Hippocampal formation (tissue), 2 donors: ENCODE measurements at places on chromosomes 12 and 14.

DNA sequence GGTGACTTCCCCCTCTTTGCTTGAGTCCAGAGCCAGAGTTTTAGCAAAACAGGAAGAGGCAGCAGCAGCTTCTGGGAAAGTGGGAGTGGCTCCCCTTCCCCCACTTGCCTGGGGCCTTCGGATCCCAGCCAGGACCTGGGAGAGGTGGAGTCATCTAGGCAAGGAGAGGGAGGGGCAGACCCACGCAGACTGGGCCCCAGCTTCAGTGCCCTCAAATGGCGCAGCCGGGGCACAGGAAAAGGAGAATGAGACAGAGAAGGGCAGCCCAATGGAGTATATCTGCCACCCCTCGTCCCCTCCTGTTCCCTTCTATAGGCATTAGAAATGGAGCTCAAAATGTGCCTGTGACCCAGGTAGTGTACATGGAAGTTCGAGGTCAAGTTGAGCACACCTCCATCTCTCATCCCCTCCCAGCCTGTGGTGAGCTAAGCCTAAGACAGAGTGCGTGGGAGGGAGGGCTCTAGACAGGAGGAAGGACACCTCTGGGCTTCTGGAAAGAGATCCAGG lies 9.3 kb upstream of the HDAC7 start:
- no peak for DNase-seq

DNA sequence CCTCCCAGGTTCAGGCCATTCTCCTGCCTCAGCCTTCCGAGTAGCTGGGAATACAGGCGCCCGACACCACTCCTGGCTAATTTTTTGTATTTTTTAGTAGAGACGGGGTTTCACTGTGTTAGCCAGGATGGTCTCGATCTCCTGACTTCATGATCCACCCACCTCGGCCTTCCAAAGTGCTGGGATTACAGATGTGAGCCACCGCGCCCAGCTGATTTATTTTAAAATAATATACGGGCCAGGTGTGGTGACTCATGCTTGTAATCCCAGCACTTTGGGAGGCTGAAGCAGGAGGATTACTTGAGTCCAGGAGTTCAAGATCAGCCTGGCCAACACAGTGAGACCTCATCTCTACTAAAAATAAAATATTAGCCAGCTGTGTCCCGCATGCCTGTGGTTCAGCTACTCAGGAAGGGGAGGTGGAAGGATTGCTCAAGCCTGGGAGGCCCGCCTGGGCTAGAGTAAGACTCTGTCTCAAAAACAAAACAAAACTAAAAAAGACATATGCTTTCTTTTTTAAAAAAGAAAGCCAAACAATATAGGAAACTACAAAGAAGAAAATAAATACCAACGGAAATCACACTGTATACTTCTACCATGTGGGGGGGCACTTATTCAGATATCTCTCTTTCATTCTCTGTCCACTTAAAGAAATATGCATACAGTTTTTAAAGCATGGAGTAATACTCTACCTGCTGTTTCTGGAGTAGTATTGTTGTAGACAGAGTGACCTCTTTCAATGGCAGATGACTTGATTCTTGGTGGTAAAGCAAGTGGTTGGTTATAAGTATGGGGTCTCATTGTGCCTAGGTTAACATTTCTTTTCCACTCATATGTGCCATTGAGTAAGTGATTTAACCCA lies 930 bp upstream of the MIA2 start:
- no peak for DNase-seq

GRCh38 chr14:77105145-77105939 lies 7.3 kb downstream of the CIPC start:
- peak; percentile 58 for DNase-seq

DNA sequence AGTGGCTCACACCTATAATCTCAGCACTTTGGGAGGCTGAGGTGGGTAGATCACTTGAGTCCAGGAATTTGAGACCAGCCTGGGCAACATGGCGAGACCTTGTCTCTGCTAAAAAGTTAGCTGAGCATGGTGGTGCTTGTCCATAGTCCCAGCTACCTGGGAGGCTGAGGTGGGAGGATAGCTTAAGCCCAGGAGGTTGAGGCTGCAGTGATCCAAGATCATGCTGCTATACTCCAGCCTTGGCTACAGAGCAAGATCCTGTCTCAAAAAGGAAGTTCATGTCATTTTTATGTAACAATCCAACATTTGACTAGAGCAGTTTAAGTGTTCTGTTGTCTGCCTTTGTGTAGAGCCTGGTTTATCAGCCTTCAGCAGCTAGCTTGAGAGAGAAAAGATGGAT lies 6.2 kb downstream of the OXA1L start:
- no peak for DNase-seq

DNA sequence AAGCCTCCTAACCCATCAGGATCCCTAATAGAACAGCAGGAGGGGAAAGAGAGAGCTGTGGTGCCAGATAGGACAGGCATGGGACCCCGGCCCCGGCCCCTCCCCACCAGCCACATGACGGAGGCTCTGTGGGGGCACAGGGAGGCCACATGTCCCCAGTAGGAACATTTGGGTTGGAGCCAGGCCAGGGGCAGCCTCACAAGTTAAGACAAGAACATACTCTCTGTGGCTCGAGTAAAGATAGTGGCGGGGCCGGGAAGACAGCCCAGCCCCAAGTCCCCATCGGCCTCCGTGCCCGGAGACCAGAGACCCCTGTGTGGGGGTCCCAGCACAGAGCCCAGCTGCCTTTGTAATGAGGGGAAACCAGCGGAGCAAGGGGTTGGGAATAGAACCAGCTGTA lies 78.6 kb upstream of the GALNT9 start:
- no peak for DNase-seq

DNA sequence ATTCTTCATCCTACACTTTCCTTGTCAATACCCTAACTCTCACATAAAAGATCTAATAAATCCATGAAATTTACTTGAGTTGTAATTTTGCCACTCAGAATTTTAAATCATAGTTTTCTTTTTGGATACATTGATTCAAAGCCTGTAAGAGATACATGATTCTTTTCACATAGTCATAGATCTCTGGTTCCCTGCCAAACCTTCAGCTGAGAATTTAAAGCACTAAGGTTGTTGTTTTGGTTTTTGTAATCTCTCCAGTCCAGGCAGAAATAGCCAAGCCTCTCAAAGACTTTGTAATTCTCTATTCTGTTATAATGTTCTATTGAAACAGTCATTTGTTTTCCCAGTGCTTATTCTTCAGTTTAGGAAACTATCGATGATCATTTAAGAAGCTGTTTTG lies 273.9 kb downstream of the TRHDE start:
- no peak for DNase-seq

GRCh38 chr14:80110721-80111120 lies 100.6 kb downstream of the DIO2 start:
- DNase-seq: no peak

DNA sequence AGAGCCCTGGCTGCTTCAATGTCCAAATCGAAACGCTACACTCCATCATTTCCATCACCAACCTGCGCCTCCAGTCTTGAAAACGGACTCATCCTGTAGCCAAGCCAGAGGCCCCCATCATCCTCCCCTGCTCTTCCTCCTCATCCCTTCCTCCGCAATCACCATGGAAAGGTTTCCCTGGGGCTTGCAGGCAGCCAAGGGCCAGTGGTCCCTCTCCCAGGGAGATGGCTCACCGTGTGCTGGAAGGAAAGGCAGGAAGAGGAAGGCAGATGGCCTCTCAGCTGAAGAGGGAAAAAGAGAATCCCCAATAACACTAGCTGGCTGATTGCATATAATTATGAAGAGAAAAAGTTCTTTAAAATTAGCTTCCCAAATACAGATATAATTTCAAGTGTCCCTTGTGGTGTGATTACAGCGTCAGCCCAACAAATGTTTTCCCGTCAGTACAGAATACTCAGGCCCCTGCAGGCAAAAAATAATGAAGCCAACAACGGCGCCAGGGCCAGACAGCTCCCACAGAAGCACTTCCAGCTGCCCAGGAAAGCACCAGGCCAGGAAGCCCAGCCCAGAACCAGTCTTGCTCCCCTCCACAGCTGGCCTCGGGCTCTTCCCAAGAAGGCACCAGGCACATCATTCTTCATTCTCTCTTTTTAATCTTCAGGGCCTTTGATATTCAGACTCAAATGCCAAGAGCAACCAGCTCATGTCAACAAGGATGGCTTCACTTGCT lies 24.7 kb downstream of the ITPK1 start:
- no peak for DNase-seq

GRCh38 chr12:52992699-52993557 lies 13.3 kb upstream of the EIF4B start:
- no peak for DNase-seq

DNA sequence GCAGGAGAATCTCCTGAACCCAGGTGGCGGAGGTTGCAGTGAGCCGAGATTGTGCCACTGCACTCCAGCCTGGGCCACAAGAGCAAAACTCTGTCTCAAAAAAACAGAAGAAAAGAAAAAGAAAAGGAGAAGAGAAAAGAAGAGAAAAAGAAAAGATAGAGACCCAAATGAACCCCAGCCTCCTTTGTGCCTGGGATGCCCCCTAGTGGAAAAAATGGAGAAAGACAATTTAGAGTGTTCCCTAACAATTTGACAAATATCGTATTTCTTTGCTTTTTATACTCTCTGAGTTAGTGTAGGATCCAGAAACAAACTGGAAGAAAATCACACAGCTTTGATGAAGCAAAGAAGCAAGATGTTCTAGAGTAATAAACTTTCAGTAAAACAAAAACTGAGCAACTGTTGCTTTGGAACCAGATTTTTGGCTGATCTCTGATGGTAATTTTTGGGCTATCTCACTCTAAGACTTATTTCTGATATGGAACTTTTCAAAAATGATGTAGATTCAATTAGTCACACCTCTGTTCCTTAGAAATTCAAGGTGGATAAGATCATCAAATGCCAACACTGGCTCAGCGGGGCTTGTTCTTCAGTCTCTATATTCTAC lies 18.6 kb upstream of the PRKAB1 start:
- DNase-seq: no peak

DNA sequence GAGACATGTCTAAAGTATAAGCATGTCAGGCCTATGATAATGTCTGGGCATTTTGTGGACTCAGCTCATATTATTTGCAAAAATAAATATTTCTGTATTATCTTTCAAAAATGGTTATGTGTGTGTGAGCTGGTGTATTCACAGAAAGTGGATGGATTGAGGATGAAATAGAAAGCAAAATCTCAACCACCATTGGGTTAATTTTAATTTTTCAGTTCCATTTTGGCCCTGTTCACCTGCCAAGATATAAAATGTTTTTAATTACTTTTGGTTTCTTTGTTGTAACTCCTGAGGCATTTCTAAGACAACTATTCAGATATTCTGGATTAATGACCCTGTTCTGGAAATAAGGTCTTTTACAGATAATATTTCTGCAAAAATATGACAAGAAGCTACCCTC lies 232.7 kb upstream of the PPFIA2 start:
- DNase-seq: no peak

DNA sequence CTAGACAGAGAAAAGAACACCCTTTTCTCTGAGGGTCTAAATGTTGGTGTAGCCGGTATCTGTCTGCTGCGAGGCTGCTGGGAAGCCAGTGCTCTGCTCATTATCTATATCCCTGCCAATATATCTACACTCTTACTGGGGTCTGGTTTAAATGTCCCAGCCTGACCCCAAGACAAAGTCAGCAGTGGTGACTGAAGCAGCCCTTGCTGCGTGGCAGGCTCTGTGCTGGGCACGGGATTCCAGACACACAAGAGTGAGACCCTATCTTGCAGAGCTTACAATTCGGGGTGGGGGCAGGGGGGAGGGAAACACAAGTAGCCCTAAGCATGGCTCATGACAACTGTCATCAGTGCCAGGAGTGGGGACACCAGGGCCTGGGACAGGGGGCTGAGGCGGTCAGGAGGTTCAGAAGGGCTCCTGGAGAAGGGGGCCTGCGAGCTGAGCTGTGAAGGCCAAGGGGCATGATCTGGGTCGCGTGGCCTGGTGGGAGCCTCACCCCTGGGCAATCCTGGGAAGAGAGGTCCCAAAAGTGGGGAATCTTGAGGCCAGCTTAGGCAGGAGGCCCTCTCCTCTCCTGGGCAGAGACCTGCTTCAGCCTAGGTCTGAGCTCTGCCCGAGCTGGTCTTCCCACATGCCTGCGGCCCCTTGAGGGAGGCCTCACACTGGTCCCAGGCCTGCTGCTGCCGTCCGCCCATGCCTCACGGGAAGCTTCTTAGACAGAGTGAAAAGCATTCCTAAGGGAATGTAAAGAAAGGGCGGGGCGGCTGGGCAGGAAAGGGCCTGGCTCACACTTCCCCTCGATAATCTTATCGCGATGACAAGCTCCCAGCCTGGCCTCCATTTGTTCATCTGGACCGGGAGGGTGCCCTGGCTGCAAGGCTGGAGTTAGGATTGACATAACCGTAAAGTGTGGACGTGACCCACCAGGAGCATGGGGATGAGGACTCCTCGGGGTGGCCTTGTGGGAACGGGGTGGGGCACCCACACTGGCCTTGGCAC lies 7.3 kb upstream of the RCOR1 start:
- DNase-seq: no peak

GRCh38 chr14:51527073-51527472 lies 124.6 kb upstream of the FRMD6 start:
- DNase-seq: no peak

DNA sequence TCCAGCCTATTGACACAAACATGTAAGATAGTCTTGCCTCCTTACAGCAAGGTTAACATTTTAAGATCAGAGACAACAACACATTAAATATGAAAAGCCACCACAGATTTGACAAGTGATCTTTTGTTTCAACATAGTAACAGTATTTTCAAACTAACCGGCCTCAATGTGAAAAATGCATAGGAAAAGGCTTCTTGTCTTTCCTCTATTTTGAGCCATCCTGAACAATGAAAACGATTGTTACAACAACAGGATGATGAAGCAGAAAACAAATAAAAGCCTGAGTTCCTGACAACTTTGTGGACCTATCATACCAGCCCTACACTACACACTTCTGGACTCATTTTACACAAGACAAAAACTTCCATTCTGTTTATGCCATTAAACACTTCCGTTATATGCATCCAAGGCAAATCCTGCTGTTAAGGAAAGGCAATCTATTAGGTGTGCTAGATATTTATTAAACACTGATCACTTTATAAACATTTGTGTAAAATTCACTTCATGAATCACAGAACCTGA lies 37.3 kb downstream of the BAZ1A start:
- no peak for DNase-seq

DNA sequence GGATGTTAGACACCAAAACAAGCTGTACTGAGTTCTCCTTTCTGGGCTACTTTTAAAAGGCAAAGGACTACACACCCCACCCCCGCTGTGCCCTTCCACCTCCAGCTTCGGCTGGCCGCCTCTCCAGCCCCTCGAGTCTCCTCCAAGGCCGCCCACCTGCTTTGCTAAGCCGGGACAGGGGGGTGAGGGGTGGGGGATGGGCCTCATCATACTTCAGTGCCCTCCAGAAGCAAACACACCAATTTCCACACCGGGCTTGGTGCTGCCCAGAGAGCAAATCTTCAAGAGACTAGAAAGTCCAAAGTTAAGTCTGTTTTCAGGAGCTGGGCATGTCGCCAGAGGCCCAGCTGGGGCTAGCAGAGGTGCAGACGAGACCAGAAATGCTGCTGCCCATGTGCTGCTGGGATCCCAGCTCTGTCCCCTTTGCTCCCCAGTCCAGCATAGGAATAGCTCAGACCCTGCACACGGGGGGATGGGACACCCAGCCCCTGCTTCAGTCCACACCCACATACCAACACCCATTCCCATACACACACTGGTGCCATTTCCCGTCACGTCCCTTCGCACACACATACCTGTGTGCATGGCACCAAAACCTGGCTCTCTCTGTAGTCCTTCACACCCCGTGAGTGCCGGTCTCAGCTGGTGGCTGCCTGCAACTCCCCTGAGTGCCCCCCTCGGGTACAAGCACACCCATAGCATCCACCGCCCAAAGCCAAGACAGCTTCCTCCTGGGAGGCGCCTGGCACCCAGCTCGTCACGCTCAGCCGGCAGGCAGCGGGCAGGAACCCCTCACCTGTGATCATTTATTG lies 1.0 kb downstream of the SLC6A12 start:
- DNase-seq: no peak

GRCh38 chr12:87142342-87142741 lies 886.2 kb upstream of the MGAT4C start:
- DNase-seq: no peak
